SW480 (cell line): ENCODE measurements at places on chromosomes 3 and 15.

DNA sequence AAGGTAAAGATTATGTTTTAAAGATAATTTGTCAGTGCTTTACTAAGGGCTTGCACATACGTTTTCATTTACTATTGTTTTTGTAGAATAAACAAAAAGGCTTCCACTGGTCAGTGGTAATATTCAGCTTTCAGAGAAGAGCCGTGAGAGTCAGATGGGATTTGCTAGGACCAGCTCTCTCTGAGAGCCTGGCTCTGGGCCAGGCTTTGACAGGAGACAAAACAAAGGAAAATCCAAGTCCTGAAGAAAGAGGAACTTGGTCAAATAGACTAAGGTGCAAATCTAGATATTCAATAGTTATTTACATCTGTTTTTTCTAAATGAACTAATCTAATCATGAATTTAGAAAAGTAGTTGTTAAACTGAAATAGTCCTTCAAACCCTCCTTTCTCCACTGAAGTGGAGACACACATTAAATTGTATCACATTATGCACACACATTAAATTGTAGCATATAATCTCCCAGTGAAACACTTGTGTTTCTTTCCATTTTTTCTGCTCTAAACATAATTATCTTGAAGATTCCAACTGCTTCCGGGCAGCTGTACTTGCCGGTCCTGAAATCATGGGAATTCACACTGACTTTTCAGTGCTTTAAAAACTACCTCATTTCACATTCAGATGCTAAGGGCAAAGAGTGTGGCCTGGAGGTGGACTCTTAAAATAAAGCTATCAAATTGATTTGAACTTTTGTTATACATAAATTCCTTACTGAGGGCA lies 55.1 kb upstream of the FILIP1L start:
- DNase-seq = no peak

DNA sequence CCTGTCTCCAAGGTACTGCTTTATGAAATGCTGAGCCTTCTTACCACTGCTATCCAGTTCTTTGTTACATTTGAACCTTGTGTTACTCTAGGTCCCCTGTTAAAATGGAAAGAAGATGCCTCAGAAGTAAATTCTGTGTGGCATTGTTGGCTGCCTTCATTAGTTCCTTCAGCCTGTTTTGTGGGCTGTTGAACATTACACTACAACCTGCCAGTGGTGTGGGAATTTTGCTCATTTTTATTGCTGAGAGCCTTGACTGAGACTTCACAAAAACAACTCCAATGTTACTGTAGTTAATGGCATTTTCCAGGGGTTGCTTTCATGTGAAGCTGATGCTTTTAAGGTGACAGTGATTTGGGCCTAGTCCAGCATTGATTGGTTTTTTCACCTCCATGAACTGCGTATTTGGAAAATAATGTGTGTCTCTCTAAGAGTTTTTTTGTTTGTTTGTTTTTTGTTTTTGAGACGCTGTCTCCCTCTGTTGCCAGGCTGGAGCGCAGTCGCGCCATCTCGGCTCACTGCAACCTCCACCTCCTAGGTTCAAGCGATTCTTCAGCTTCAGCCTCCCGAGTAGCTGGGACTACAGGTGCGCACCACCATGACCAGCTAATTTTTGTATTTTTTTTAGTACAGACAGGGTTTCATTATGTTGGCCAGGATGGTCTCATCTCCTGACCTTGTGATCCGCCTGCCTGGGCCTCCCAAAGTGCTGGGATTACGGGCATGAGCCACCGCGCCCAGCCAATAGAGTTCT lies 4.3 kb downstream of the MAPK6 start:
- DNase-seq = no peak

GRCh38 chr3:72520690-72521308 lies 327.4 kb downstream of the SHQ1 start:
- DNase-seq = peak; percentile 17

GRCh38 chr3:116018646-116019045 lies 395.3 kb downstream of the GAP43 start:
- no peak for DNase-seq

DNA sequence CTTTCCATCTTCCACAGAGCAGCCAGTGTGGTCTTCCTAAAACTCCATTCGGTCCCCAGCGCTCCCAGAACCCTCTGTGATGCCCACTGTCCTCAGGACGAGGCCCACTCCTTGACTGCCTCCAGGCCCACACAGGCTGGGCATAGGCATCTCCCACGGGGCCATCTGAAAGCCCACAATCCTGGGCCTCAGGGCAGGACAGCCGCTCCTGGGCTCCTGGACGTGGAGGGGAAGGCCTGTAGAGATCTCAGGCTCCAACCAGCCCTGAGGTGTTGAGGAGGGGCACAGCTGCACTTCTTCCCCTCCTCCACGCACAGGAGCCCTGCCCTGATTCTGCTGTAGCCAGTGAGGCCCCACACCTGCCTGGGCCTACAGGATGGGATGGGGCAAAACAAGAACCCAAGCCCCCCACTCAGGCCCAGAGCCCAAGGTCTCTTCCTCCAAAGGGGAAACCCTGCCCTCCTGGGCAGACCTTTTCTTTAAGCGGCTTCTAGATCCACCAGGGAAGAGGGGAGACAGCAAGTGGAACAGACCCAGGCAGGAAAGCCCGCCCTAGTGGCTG lies 25.9 kb downstream of the SHISA5 start:
- no peak for DNase-seq

- DNase-seq = no peak
These were observed 32.7 kb upstream of the NUDT16 start for GRCh38 chr3:131348911-131349310.

DNA sequence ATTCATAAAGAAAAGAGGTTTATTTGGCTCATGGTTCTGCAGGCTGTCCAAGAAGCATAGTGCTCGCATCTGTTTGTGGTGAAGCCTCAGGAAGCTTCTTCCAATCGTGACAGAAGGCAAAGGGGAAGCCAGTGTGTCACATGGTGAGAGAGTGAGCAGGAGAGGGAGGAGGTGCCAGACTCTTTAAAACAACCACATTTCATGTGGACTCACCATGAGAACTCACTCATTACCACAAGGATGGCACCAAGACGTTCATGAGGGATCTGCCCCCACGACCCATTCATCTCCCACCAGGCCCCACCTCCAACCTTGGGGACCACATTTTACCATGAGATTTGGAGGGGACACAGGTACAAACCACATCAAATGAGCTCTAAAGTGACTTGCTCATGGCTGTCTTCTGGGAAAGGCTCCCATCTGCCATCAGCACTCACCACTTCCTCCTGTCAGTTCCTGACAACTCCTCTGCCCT lies 327.3 kb upstream of the TLE3 start:
- no peak for DNase-seq

- peak; percentile 53 for DNase-seq
These were observed 2.4 kb downstream of the UROC1 start for GRCh38 chr3:126515066-126515706.

DNA sequence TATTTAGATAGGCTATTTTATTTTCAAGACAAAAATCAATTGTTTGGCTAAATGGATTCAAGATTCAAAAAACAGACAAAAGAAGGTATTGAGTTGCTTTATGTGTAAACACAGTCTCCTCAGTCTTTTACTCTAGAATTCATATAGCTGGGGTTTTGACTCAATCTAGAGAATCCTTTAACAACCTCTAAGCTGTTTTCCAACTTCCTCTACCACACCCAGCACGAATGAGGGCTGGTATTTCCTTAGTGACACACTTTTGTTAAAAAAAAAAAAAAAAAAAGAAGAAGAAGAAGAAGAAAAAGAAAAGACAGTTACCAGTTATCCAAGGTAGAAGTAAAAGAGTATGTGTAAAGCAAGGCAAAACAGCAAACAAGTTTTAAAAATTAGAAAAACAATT lies 732.8 kb upstream of the GOLIM4 start:
- no peak for DNase-seq

DNA sequence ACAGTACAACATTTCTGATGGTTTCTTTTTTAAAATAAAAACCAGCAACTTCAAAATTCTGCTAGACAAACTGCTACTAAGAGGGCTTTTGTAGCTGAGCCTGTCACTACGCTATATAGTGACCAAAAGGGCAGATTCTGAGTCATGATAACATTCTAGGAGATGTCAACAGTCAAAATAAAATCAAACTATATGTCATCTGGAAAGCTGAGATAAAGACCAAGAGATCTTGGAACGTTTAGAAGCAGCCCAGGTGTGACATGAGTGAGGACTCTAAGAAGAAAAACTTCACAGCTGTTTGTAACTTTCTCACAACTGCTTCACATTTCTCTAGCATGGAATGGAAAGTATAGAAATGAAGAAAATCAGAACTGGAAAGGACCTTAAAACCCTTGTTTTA lies 84.6 kb downstream of the FILIP1L start:
- no peak for DNase-seq

DNA sequence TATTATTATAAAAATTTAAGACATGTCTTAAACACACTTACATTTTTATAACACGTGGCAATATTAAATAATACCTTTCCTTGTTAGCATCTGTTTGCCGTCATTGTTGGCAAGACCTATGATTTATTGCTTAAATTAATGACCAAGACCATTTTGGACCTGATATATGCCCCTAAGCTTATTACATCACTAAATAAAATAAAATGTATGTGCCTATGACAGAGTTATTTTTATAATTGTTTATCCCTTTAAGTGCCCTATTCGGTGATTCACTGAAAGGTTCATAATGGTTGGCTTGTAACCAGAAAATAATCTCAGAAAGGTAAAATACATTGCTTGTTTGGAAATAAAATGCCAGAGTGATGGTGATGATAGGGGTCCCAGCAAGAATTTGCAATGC lies 17.5 kb downstream of the CDIN1 start:
- no peak for DNase-seq

DNA sequence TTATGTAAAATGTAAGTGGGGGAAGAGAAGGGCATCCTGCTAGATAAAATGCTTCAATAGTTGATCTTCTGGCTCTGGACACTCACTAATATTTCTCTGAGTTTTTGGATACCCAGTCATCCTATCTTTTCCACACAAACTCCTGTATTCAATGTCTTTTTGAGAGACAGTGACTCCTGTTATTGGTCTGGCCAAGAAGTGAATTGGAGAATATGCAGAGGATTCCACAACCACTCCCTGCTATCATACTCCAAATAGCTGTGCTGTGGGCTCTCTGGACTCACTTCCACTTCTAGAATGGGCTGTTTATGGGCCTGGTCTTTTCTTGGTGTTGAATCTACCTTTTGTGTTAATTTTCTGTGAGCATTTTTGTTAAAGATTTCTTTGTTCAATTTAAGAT lies 376.8 kb downstream of the NLGN1 start:
- DNase-seq = no peak

DNA sequence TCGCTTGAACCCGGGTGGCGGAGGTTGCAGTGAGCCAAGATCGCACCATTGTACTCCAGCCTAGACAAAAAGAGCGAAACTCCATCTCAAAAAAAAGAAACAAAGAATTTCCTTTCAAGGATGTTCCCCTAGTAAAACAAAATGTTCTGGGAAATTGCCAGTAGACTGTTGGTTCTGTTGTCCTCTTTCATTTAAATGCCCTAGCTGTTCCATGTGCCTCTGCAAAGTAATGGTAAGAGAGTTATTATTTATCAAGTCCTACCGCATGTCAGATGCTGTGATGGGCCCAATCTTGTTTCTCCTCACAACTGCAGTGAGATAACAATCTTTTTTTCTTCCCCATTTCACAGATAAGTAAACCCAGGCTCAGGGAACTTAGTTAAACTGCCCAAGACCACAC lies 254.3 kb upstream of the TPM1 start:
- DNase-seq = no peak

- DNase-seq = no peak
These were observed 190.9 kb upstream of the CFAP20DC start for GRCh38 chr3:59240666-59241255.

DNA sequence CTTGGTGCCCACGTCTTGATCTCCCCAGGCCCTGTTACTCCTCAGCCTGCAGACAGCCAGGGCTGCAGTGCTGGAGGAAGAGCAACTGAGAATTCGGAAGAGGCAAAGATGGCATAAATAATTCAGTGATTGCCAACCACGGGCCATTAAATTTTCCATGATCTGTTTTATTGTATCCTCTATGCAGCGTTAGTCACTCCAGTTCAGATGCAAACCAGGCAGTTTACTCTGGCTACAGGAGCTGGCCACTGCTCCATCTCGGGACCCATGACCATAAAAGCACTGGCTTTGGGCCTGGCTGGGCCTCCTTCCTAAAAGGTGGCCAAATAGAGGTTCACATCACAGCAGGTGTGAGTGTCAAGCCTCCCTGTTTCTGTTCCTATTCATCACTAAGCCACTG lies 137.6 kb upstream of the TLE3 start:
- DNase-seq = no peak

DNA sequence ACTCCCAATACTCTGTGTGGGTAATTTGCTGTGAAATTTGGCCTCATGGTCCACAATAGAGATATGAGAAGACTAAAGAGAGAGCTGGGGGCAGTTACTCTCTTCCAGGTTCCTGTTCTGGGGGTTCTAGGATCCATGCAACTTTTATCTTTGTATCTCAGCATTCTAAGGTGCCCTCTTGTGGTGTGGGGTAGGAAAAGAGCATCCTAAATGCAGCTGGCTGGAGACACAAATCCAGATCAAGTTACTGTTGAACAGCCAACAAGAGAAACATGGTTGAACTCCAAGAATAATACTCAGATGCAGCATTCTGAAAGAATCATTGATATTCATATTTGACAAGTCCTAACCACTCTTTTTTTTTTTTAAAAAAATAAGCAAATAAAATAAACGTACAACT lies 238.2 kb downstream of the GREM1 start:
- DNase-seq = peak; percentile 14

- DNase-seq = no peak
These were observed 84.0 kb downstream of the DUT start for GRCh38 chr15:48415036-48415886.

DNA sequence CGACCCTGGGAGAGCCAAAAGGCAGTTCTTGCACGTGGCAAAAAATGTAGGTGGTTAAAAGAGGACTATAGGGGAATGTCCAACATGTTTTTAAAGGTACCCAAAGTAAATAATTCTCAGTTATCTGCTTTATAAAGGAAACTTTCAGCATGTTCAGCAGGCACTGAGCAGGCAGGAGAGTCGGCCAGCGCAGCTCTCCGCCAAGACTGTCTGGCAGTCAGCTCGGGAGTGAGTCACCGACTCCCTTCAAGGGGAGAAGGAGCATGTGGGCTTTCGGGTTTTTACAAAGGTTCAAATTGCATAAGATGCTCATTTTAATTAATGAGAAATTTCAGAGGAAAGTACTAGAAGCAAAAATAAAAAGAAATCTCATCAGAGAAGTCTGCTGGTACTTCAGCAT lies 7.0 kb downstream of the GABRA5 start:
- DNase-seq = no peak

GRCh38 chr3:38347421-38348200 lies 1.0 kb downstream of the XYLB start:
- DNase-seq = no peak

DNA sequence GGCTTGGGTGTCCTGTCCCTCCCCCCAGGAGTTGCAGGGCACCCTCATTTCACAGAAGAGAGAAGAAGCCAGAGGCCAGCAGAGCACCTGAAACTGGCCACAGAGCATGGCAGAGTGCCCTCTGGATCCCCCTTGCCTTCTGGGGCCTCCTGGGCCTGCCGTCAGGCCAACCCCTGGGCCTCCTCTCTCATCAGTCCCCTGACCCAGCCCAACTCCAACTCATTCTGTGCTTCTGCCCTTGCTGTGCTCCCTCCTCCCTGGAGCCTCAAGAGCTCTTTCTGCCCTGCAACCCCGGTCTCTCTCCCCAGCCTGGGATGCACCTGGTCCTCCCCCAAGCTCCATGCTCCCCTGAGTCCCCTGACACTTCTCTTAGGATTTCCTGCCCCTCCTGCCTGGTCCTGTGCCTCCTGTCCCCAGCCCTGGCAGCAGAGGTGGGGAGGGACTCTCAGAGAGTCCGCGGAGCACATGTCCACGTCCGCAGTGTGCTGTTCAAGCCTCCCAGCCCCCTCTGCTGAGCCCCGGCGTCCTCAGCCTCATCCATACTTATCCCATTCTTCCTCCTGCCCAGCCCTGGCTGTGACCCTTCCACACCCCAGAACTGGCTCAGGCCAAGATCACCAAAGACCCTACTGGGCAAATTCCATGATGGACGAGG lies 30.5 kb upstream of the CACNA2D2 start:
- no peak for DNase-seq
